AG04449 (cell line): ENCODE measurements at places on chromosomes 2 and 18.

DNA sequence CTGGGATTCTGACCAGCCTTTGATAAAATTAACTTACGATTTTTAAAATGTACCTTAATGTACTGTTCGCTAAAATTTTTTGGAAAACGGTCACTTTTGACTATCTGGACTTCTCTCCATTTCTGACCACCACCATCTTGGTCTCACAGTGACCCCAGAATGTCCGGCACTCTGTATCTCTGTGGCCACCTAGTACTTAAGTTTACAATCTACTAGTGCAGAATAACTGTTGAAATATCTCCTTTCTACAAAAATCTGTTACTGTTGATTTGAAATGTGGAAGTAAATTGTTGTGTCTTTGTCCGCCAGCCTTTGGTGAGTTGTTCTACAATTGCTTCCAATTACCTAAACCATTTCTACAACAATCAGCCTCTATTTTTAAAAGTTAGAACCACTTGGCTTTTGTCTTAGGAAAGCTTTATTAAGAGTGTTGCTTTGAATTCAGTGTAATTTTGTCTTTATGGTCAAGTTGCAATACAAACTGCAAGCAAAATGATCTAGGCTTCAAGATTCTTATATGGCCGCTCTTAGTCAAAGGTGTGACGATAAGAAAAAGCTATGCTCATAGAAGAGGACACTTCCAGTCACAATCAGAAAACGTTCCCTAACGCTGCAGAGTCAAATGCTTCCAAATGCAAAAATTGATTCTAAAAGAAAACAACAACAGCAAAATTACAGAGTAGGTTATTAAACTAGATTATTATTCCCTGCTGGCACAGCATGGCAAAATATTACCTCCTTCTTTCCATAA lies 283.3 kb downstream of the STK39 start:
- DNase-seq, result no peak

- peak; percentile 75 for DNase-seq
These were observed 685.4 kb upstream of the NRXN1 start for GRCh38 chr2:51717312-51717711.

- DNase-seq, result no peak
These were observed 59.1 kb downstream of the ZNF385B start for GRCh38 chr2:179802051-179802882.

- peak; percentile 10 for DNase-seq
These were observed 10.5 kb upstream of the DSG2 start for GRCh38 chr18:31487246-31488015.

- no peak for DNase-seq
These were observed 258.3 kb downstream of the SS18 start for GRCh38 chr18:25832001-25832604.

GRCh38 chr2:460861-461260 lies 173.0 kb upstream of the ALKAL2 start:
- no peak for DNase-seq

GRCh38 chr2:221705185-221705877 lies 133.2 kb upstream of the EPHA4 start:
- no peak for DNase-seq

DNA sequence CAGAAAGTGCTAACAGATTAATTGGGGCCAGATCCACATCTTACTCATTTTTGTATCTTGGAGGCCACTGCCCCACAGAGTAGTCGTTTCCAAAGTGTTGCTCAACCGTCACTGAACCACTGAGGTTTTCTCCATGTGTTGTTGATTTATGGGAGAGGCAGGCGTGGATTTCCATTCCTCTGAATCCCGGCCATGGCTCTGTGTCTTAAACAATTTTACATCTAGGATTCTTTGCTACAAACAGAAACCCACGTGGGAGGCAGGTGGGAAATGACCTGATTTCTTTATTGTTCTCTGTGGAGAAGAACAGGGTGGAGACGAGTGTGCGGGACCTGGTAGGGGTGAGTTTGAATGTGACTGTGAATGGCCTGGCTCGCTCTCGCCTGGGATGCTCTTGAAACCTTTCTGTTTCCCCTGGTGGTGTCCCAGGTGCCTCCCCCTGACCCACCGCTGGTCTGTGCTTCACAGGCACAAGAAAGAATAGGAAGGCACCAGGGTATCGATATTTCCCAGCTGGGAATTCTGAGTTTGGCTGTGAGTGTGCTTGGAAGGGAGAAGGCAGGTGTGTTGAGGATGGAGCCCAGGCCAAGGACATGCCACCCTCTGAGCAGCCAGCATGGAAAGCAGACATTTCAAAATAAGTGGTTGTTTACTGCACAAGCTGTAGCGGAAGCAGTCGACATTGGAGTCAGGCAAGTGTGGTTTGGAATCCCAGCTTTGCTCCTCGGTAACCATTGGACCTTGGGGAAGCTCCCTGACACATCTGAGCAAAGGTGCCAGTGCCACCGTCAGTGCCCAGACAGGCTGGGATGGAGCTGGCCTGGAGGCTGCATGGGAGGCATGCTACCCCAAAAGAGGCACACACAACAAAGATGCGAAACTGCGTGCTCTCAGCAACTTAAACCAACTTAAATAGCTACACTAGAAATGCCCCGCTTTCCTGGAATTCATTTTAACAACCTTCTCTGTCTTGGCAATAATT lies 50.0 kb downstream of the LPIN1 start:
- no peak for DNase-seq

- DNase-seq, result peak; percentile 52
These were observed 45.5 kb upstream of the CAVIN2 start for GRCh38 chr2:191892391-191892790.

GRCh38 chr2:158043181-158043948 lies 58.3 kb upstream of the UPP2 start:
- DNase-seq, result no peak

DNA sequence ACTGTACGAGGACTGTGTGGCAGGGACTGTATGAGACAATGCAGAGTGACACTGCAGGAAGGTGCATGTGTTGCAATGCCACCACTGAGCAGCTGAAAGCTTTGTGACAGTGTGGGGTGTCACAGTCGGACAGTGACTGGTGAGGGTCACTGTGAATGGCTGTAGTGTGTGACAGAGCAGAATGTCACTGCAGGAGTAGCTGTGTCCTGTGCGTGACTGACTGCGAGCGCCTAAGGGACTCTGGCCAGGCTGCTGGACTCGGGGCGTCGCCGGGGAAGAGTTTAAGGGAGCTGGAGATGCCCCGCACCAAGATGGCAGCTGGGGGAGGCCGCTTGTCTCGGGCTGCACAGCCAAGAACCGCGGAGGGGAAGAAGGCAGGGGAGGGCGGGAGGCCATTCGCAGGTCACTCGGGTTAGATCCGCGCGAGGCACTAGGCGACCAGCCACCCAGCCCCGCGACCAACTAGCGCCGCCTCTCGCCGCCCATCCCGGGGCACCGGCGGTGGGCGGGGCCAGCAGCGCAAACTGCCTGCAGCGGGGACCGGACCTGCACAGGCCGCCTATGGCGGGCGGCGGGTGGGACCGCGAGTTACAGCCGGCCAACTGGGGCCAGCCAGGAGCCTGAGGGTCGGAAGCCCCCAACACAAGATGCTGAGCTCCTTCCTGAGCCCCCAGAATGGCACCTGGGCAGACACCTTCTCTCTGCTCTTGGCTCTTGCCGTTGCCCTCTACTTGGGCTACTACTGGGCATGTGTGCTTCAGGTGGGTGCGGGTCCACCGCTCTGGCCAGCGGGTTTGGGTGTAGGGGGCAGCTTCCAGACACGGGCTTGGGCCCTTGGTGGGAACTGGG lies at the start of gene ABHD1:
Gene ABHD1 (plus strand): TSS at position 514 of the 849 bp plus-strand sequence. CDS start 134 bp downstream, at position 648.
- DNase-seq, result no peak

GRCh38 chr2:179444056-179444455 lies 179.4 kb upstream of the SESTD1 start:
- no peak for DNase-seq

DNA sequence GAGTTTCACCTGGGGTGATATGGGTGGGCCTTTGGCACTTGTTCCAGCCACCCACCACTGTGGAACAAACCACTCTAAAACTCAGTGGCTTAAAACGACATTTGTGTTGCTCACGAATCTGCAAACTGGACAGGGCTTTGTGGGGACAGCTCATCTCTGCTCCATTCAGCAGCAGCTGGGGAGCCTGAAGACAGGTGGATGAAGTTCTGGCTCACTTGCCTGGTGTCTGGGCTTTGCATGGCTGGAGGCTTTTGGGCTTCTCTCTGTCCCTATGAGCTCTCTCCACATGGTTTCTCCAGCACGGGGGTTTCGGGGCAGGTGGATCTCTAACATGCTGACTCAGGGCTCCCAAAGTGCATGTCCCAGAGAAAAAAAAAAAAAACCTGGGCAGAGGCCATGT lies 93.0 kb upstream of the GLI2 start:
- no peak for DNase-seq

DNA sequence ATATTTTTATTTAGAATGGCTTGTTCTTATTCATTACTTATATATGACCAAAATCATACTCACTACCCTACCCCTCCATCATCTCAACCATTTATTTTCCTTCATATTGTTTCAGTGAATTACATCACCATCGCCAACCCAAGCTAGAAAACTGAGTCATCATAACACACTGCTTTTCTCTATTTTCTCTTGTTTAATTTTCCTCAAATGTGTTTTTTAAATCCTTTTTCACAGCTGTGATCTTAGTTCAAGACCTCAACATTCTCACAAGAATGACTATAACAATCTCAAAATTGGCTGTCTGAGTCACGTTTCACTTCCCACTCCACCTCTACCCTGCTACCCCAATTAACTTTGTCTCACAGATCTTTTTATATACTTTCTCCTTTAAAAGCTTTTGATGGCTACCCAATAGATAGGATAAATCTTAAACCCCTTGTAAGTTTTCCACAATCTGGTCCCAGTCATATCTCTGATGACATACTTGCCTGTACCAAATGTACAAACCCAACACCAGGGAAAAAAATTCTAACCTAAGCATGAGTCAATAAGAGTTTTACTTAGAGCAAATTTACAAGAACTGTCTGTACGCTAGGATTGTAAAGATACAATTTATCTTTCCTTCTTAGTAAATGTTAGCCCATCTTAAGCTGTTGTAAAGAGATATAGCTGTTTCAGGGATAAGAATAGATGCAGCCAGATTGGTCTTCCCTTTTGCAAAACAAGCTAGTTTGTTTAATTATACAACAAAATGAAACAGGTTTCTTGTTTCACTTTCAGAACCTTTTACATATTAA lies 635.1 kb upstream of the SLC39A10 start:
- no peak for DNase-seq

- DNase-seq, result no peak
These were observed 244.8 kb downstream of the TWIST2 start for GRCh38 chr2:239092571-239093294.

DNA sequence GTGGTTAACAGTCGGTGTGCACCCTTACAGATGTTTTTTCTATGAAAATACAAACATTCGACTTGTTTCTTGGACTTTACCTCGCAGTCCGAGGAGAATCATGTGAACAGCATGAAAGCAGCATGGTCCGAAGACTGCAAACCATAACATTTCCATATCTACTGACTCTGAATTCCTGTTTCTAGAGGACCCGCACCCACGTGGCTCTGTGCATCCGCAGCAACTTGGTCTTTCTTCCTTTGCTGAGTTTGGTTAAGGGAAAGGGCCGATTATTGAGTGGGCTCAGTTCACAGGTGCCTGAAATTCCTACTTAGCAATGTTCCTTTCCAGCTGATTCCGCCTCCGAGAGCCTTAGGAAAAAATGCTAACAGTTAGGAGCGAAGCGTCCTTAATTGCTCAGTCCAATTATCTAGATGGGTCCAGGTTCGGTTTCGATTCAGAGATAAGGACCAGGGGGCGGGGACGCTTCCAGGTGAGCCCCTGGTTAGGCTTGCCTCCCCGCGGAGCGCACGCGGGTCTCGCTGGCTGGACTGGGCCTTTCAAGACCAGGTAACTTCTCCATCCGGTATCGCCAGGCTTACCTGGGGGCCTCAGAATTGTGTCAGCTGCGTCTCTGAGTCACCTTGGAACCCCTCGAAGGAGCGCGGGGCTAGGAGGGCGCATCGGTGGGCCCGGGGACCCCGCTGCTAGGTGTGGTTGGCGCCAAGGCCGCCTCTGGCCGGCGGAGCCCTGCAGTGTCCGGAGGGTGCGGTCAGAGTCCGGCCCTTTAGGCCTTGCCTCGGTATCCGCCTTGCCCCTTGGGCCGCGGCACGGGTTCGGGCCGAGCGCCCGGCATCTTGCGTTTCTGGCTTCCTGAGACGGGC lies 1.1 kb upstream of the B3GNT2 start:
- DNase-seq, result no peak

GRCh38 chr2:71826826-71827523 lies 320.7 kb downstream of the CYP26B1 start:
- no peak for DNase-seq

DNA sequence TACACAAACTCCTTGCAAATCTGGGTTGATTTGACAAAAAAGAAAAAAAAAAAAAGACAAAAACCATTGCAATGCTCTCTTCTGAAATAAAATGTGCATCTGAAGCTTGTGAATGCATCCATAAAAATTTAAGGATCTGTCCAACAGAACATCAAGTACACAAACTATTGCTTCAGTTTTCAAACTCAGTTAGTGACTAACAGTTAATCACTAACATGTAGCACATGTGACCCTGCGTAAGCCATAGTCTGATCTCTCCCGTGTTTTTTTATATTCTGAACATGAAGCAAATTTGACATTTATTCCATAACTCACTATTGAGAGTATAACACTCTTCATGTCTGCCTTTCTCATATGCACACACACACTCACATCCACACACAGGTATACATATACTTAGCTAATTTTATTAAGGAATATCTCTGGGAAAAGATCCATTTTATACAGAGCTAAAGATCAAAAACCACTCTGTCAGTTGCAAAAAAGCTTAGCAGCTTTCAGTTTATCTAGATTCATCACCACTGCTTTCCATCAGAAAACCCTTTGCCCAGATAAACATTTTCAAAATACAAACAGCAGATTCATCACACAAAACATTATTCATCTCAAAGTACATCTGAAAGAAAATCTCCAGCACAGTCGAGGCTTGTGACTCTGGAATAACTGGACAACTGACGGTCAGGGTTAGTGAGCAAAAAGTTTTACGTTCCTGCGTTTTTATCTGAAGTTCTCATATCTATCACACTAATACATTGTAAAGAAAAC lies 1000.4 kb upstream of the ACVR2A start:
- no peak for DNase-seq

DNA sequence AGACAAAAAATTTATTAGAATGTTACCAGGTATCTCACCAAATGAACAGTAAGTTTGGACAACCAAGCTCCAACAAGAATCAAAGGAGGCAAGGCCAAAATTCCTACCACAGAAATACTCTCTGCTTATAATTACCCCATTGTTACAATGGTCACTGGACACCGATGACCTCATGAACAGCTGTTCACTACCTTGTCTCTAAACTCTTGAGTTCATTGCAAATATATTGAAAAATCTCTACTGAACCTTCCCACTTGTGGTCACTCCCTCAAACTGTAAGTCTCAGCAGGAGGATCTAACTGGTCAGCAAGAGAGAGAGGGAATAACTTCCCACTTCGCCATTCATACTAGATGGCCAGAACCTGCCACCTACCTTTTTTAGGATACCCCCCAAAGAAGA lies 50.0 kb downstream of the ERBB4 start:
- DNase-seq, result no peak
